ENCODE measurements at places on chromosomes 4 and X.

DNA sequence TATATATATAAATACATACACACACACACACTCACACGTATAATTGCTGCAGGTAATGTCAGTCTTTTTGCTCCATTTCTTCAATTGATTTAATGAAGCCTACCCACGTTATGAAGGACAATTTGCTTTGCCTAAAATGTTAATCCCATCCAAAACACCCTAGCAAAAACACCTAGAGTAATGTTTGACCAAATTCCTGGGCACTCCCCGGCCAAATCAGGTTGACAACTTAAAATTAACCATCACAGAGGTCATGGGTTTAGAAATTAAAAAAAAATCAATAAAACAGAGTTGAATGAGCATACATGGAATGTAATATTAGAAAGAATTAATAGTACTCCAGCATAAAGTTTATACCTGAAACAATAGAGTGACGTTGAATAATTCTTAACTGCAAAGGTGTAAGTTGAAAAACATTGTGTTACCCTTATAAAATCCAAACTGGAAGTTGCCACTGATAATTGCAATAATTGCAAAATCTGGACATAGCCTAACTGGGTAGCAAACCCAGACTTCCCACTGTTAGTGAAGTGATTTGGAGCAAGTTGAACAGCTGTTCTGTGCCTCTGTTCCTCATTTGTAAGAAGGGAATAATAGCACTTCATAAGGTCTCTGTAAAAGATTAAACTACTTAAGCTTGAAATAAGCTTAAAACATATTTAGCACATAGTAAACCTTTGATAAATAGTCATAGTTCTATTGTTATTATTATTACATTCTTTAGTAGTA is 2120.5 kb downstream of the PCDH7 start:
- DNase-seq: no peak

GRCh38 chr4:156889616-156890594 is 81.7 kb downstream of the PDGFC start:
- no peak for DNase-seq

GRCh38 chr4:186203406-186203805 is 12.0 kb downstream of the CYP4V2 start:
- DNase-seq: no peak

- no peak for DNase-seq
These were observed 1170.5 kb upstream of the AGA start for GRCh38 chr4:178612733-178613132.

GRCh38 chr4:106583567-106583966 is 215.0 kb upstream of the GIMD1 start:
- DNase-seq: no peak

- no peak for DNase-seq
These were observed 302 bp downstream of the NHS start for GRCh38 chrX:17375367-17375636.

DNA sequence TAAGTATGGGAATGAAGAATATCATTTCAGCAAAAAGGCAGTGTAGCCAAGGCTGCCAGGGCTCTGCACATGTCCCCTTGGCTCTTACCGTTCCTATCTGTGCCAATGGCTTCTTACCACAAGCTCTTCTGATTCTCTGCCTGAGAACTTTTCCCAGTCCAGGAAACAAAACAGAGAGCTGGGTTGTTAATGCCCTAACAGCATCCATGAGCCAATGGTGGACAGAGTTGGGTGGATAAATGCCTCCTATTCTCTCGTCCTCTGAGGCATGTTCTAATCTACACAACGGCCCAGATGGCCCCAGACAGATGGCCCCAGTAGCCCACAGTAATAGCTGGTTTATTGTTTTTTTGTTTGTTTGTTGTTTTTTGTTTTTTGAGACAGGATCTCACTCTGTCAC is 28.0 kb downstream of the SCD5 start:
- DNase-seq: no peak

DNA sequence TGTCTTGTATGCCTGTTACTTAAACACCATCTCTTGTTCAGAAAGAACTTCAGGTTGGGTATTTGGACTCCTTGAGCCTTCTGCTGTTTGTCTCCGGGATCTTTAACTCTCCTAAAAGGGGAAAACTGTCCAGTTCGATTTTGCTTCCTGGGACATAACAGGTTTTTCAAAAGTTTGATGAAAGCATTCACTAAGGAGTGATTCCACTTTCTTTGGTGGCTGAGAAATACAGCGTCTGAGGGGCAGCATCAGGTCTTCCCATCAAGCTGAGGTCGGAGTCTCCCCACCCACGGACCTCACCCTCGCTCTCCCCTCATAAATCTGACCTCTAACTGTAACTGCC is 1.4 kb downstream of the AFAP1 start:
- no peak for DNase-seq

DNA sequence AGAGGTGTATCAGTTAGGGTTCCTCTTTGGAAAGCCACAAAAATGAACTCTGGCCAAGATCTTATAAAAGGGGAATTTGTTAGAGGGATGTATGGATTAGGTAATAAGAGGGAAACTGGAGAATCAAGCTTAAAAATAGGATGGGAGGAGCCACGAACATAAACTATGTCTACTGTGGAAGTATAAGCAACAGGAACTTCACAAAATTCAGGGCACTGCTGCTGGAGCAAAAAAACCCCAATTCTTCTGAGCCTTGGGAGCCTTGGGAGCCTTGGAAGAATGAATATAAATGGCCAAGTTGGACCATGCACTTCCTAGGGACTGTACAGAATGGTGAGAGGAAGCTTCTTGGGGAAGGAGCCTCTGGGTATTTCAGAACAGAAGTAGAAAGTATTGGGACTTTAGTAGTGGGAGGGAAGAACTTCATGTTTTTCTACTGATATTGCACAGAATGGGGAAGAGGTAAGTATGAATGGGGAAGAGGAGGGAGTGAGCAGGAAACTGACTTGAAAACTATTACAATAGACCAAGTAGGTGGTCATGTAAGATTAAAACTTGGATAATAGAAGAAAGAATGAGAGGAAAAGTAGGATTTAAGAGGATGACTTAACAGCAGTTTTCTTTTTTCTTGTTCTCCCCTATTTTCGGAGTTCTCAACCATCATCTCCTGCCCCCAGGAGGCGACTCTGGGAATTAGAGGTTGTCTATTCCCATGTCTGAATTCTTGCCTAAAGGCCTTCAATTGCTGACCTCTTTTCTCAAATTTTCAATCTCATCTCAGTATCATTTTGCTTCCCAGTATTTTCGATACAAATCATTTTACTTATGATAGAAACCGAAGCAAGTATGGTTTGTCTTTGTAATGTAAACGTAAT is 44.4 kb upstream of the TAPT1 start:
- DNase-seq: no peak

DNA sequence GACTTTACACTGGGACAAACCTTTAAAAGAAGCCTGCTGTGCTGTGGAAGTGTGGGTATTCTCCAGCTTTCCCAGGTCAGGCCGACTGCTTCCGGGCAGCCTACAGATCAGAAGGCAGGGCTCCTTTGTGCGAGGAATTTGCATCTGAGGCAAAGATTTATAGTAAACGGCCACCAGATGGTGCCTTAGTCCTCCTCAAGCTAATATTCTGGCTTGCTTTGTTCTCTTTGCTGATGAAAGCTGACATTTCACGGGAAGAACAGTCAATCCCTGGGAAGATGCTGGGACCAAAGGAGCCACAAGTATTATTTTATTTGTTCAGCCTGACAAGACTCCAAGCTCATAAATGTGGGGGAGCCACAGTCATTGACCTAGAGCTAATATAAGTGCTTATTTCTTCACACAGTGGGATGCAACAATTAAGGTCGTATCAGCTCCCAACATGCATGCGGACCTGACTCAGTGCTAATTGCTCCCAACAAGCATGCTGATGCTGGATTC is 120.7 kb upstream of the TRIM2 start:
- DNase-seq: peak; percentile 75

- DNase-seq: no peak
These were observed 194.4 kb downstream of the COX18 start for GRCh38 chr4:72875138-72875537.

GRCh38 chr4:170721812-170722373 is 632.1 kb upstream of the AADAT start:
- no peak for DNase-seq

GRCh38 chrX:139008185-139008584 is 296.7 kb upstream of the FGF13 start:
- no peak for DNase-seq

GRCh38 chrX:12975670-12975965 is 708 bp downstream of the TMSB4X start:
- DNase-seq: no peak

- no peak for DNase-seq
These were observed 58.6 kb upstream of the PAGE5 start for GRCh38 chrX:55161581-55161980.

GRCh38 chr4:184649971-184650855 is 675 bp downstream of the PRIMPOL start:
- DNase-seq: peak; percentile 24

- no peak for DNase-seq
These were observed 388.0 kb downstream of the SPRY1 start for GRCh38 chr4:123784626-123785025.

DNA sequence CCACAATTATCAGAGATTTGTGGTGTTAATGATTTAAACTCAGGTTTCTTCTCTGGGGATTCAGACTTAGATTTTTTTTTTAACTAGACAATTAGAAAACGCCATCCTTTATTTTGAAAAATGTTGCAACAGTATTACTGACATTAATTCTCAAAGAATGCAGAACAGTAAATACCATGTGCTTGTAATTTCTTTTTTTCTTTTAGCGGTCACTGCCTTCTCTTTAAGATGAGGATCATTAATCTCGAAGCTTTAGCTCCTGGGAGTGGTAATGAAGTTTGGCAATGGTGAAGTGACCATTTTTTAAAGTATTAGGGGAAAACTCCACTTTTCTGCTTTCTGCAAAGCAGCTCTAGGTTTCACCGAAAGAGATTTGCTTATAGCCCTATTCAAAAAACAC is 164.0 kb upstream of the MBNL3 start:
- DNase-seq: no peak

GRCh38 chr4:39820186-39820585 is 122.2 kb downstream of the UBE2K start:
- no peak for DNase-seq

GRCh38 chr4:139575072-139575471 is 19.1 kb upstream of the SETD7 start:
- no peak for DNase-seq

GRCh38 chr4:40992472-40993295 is 221.7 kb downstream of the APBB2 start:
- no peak for DNase-seq

DNA sequence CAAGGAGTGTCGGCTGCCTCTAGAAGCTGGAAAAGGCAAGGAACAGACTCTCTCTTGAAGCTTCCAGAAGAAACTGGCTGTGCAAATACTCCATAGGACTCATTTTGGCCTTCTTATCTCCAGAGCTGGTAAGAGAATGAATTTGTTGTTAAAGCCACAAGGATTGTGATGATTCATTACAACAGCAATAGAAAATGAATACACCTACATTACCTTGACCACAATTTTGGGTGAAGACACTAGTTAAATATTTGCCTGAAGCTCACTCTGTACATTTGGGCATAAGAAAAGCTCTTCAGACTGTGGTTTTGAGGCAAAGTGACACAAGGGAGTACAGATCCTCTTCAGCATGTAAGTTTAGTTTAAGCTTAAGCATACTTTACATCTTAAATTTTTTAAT is 134.5 kb upstream of the TLL1 start:
- no peak for DNase-seq

GRCh38 chr4:176957353-176958118 is 164.8 kb upstream of the VEGFC start:
- no peak for DNase-seq

- DNase-seq: no peak
These were observed 1.2 kb downstream of the BCOR start for GRCh38 chrX:40096395-40097091.

DNA sequence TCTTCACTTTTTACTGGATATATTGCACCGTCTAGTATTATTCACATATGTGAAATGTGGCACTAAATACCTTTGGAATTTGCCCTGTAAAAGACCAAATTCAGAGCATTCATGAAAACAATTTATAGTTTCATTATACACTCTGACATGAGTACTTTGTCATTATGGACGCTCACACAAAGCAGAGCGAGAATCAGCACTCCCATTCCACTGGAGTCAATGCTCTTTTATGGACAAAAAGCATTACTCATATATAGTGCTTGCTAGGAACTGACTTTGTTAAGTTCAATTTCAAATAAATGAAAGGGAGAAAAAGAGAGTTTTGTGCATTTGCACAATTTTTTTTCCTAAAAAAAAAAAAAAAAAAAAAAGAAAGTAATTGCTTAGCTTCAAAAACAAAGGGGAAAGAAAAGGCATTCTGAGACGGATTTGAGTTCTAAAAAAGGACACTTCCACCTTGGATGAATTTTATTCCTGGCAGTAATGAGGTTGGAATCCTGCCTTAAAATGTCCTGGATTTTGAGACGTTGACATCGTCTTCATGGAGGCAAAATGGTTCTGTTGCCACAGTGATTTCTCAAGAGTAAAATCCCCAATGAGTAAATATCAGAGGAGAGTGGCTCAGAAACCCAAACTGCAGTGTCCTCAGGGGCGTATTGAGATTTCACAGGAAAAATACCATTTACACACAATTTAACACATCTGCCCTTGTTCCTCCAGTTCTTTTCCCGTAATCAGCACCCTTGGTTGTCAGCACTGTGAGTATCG is 34.8 kb downstream of the CCDC149 start:
- no peak for DNase-seq

DNA sequence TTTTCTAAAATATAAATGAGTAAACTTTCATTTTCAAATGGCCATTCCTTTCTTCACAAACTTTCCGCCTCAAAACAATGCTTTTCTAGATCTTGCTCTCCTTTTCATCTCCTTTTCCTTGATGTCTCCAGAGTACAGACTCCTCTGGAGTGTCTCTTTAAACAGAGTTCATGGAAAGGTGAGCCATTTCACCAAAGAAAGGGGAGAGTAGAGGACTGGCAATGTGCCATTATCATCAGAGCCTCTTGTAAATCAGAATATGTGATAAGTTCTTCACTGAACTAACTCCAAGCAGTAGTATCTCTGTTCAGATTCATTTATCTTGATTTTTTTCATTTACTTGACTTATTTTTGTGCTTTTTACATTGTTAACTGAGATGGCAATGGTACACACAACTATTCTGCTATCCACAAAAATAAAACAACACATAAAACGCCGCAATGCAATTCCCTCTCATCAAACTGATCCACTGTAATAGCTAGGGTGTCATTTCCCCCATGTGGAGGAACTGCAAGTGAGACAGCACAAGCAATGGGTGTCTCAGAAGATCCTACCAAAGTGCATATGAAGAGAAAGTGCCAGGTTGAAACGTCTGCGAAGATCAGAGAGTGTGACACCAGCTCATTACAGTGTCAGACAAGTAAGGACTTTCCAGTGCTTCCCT is 125.4 kb downstream of the RASL11B start:
- DNase-seq: no peak

GRCh38 chr4:110854021-110854678 is 231.3 kb upstream of the PITX2 start:
- DNase-seq: no peak

DNA sequence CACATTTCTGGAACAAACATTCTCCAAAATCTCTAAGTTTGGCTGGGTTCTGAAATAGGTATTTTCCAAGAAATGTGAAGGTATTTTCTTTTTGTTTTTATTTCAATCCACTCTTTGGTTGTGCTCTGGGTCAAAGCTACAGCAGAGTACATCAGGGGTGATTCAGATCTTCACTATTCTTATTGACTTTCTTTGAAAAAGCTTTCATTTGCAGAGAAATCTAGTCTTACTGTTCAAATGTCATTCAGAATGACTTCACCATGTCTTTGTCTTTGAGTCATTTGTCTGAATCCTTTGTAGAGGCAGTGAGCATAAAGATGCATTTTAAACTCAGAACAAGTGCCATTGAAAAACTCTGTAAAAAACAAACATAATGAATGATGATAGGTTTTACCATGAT is 547.2 kb upstream of the ADGRL3 start:
- DNase-seq: no peak

- DNase-seq: no peak
These were observed 68.1 kb downstream of the MOSPD2 start for GRCh38 chrX:14941301-14941700.

Measured in NCI-H1436 (cell line).